ENCODE measurements at places on chromosomes 2 and 18. TPM values are rescaled to one million over a fixed set of nuclear protein-coding genes. Genes with fewer than 3 reads are reported as not detected.

DNA sequence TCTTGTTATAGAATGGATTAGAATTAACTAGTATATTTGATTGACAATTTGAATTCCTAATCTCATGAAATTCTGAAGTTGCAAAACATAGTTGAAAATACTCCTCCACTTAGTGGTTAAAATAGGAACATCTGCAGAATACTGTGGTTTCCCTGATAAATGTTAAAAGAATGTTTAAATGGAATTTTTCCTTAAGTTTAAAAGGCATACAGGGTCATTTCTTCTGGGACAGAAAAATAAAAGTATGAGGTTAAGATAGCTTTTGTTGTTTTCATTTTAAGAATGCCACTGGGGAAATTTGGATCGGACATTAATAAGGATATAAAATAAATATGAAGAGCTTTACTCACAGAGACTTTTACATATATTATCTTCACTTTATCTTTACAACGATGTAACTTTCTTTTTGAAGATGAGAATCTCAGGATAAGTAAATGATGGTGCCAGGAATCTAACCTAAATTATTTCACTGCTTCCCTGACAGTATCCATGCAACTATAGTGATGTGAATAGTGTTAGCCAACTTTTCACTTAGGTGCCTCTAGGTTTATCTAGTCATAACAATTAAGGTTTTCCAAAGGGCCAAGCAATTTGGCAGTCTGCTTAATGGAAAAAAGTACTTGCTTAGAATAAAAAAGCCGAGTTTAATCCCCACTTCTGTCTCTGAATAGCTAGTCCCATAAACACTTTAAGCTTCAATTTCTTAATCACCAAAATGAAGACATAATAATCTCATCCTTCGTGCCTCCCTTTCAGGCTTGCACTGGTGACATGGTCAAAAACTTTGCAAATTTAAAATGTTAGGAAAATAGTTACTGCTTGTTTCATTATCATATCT is 151.8 kb upstream of the STK17B start:
- DNase-seq: no peak

DNA sequence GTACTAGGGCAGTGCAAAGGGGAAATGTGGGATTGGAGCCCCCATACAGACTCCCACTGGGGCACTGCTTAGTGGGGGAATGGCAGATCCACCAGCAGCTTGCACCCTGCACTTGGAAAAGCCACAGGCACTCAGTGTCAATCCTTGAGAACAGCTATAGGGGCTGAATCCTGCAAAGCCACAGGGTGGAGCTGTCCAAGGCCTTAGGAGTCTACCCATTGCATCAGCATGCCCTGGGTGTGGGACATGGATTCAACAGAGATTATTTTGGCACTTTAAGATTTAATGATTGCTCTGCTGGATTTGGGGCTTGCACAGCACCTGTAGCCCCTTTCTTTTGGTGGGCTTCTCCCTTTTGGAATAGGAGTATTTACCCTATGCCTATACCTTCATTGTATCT is 8.6 kb upstream of the ZNF24 start:
- DNase-seq: no peak

GRCh38 chr18:61764381-61764780 is 128.4 kb downstream of the RNF152 start:
- DNase-seq: no peak

DNA sequence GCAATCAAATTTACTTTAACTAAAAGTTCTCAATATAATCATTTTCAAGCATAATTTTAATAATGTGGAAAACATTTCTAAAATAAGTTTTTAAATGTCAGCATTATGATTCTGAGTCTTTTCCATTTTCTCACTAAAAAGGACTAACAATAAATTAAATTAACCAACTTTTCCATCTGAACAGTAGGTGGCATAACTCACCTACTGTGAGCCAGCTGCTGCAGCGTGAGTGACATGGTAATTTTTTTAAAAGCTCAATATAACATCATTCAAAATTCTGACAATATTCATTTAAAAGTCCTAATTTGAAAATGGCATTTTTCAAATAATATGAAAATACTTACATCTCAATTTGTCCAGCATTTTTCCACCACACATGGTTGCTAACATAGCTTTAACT is 66.5 kb downstream of the DTNB start:
- DNase-seq: no peak

C2orf78 gene
- not detected for total RNA-seq

All from CD8-positive, alpha-beta T cell (primary cell).